GDM1 (cell line): ENCODE measurements at places on chromosomes 4 and X.
A peak's percentile ranks its signal among the peaks of the same experiment; 100 is the strongest.

GRCh38 chr4:71559957-71560571, 221.2 kb downstream of the SLC4A4 start:
- DNase-seq: no peak

GRCh38 chr4:8308856-8309771, 39.6 kb downstream of the HTRA3 start:
- no peak for DNase-seq

- peak; percentile 47 for DNase-seq
Measured at GRCh38 chrX:50579955-50580354, 109.3 kb upstream of the DGKK start.

DNA sequence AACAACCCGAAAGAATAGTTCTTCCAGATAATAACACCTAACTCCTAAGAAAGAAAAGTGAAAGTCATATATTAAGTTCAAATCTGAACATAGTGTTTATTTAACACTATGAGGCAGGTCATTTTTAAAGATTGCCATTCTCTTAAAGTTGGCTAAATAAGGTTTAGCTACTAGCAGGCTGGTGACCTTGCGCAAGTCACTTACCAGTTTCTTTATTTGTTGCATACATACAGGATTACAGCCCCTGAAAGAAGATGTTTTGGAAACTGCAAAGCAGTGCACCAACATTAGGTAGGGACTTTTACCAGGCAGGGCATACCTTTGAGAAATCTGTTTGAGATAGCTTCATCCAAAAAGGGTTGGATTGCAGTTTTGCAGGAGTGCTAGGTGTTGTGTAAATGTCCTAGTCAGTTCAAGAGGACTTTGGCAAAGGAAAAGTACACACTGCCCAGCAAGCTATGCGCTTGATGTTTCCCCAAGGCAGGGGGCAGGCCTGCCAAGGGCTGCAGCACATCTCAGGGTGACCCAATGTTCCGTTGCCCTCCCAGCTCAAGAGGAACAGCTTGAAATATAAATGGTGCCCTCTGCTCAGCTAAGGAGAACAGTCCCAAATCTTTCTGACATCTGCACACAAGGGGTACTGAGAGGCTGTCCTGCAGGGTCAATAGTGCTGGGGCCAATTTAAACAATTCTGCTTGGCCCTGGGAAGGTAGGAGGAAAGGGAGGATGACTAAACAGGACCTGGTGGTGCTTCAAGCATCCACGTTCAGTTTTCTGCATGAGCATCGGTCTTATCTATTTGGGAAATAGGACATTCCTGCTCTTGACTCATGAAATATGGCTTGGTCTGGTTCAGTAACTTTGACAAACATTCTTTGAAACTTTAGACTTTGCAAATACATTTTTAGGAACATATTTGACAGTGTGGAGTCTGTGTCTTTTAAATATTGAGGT, 130.8 kb downstream of the COL4A6 start:
- no peak for DNase-seq

DNA sequence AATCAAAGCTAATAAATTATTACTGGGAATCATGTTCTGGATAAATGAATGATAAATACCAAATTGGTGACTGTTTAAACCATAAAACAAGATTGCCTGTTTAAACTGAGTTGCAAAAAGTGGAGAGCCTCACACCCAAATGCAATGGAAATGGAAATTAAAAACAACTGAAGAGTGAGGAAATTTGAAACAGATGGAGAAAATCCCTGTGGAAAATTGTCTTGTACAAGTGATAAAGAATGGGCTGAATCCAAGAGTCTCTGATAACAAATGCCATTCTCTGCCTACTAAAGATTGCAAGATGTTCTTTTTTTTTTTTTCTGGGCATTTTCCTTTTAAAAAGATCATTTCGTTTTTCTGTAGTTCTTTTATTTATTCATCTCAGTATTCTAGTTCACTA, 426.3 kb downstream of the NLGN4X start:
- DNase-seq: no peak

- DNase-seq: no peak
Measured at GRCh38 chr4:54371173-54371572, 142.1 kb downstream of the PDGFRA start.

GRCh38 chr4:141046255-141046654, 87.0 kb downstream of the RNF150 start:
- DNase-seq: no peak
